ENCODE measurements at places on chromosomes 12 and 14. TPM values are rescaled to one million over a fixed set of nuclear protein-coding genes. Genes with fewer than 3 reads are reported as not detected.
A peak's percentile ranks its signal among the peaks of the same experiment; 100 is the strongest.

The ANKRD33 gene
- 0.11 TPM for polyA plus RNA-seq

The RALGAPA1 gene
- 25.1 TPM for polyA plus RNA-seq

The KICS2 gene
- polyA plus RNA-seq, result 2.6 TPM

The KRT2 gene
- 0.11 TPM for polyA plus RNA-seq

The IFNG-AS1 gene
- 0.45 TPM for polyA plus RNA-seq

The TAS2R9 gene
- polyA plus RNA-seq, result not detected

The TMBIM6 gene
- polyA plus RNA-seq, result 242 TPM

- DNase-seq, result no peak
- no peak overlapping the region for H3K4me3 ChIP-seq
- peaks cover 50% of the 10 kb centered on the region for H3K27me3 ChIP-seq
- peaks cover 10% of the 10 kb centered on the region for H3K4me1 ChIP-seq
- H3K36me3 ChIP-seq, result no peaks in the 10 kb centered on the region
Measured at GRCh38 chr12:51395283-51396230, 4.4 kb upstream of the GALNT6 start.

- peaks cover 38% of the 10 kb centered on the region for H3K27me3 ChIP-seq
- DNase-seq, result no peak
- peaks cover 26% of the 10 kb centered on the region for H3K4me1 ChIP-seq
Measured at GRCh38 chr14:104550861-104551728, 28.5 kb upstream of the C14orf180 start.

DNA sequence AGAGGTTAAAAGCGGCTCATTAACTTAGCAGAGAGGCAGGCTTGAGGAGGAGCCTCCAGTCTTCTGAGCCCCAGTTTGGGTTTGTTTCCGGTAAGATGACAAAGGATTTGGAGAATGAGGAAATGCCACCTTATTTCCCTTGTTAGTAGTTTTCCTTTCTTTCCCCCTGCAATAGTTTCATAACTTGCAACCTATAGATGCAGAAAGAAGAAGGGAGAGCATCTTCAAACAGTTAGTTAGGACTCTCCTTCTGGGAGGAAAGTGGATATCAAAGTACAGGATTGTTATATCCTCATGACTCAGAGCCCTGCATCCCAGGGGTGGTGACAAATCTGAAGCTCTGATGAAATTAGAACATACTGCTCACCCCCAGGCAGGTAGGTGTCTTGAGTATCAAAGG, 180.7 kb upstream of the SLC38A2 start:
- H3K4me3 ChIP-seq, result no peak overlapping the region
- H3K4me1 ChIP-seq, result peaks cover 8% of the 10 kb centered on the region
- no peak overlapping the region for H3K27ac ChIP-seq
- H3K27me3 ChIP-seq, result no peaks in the 10 kb centered on the region
- no peak for DNase-seq

GRCh38 chr14:58774531-58774930, 136.8 kb downstream of the DACT1 start:
- H3K4me3 ChIP-seq, result no peak overlapping the region
- H3K27me3 ChIP-seq, result no peaks in the 10 kb centered on the region
- no peak overlapping the region for H3K27ac ChIP-seq
- no peak for DNase-seq
- peaks cover 19% of the 10 kb centered on the region for H3K4me1 ChIP-seq

DNA sequence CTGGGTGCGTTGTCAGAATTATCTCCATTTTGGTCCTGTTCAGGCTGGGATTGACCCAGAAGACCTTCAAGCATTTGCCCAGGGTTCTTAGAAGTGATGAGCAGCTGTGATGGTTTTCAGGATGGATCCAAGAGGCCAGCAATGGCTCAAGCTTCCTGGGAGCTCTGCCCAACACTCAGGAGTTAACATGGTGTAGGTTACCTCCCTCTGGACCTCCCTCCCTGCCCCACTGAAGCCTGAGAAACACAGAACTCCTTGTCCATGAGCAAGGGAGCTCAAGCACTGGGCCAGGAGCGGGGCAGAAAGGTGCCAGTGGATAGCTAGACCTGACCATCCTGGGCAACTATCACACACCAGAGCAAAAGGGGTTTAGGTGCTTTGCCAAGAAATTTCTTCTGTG, 148.4 kb upstream of the FKBP4 start:
- H3K27ac ChIP-seq, result no peak overlapping the region
- DNase-seq, result no peak
- H3K4me3 ChIP-seq, result no peak overlapping the region
- no peaks in the 10 kb centered on the region for H3K36me3 ChIP-seq

GRCh38 chr14:91830777-91831176, 36.6 kb downstream of the TC2N start:
- peak; percentile 30 for DNase-seq
- H3K27ac ChIP-seq, result no peak overlapping the region
- no peaks in the 10 kb centered on the region for H3K36me3 ChIP-seq
- H3K4me1 ChIP-seq, result no peaks in the 10 kb centered on the region
- peaks cover 5% of the 10 kb centered on the region for H3K27me3 ChIP-seq

- H3K36me3 ChIP-seq, result no peaks in the 10 kb centered on the region
- H3K27me3 ChIP-seq, result no peaks in the 10 kb centered on the region
- H3K27ac ChIP-seq, result no peak overlapping the region
Measured at GRCh38 chr12:26153421-26154154, 28.8 kb upstream of the BHLHE41 start.

- H3K4me3 ChIP-seq, result no peak overlapping the region
- no peaks in the 10 kb centered on the region for H3K4me1 ChIP-seq
- no peaks in the 10 kb centered on the region for H3K27me3 ChIP-seq
- H3K27ac ChIP-seq, result no peak overlapping the region
Measured at GRCh38 chr14:51789596-51789995, 70.8 kb upstream of the GNG2 start.

- H3K27me3 ChIP-seq, result no peaks in the 10 kb centered on the region
- H3K4me1 ChIP-seq, result no peaks in the 10 kb centered on the region
- H3K4me3 ChIP-seq, result no peak overlapping the region
- no peak overlapping the region for H3K27ac ChIP-seq
Measured at GRCh38 chr12:84816916-84817695, 95.5 kb downstream of the SLC6A15 start.

DNA sequence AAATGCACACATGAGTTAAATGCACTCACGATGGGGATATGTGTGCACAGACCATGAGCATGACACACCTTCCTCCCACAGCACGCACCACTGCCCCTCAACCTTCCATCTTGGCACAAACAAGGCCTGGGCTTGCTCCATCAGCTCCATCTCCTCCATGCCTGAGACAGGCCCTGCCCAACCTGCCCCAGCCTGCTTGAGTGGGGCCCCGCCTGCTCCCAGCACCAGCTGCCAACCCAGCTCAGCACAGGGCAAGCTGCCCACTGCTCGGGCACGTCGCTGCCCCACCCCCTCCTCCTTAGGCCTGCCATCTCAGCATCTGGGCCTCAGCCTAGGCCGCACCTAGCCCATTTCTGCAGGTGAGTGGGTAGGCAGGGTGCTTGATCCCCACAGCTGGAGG, 27.6 kb upstream of the KRT78 start:
- H3K4me1 ChIP-seq, result peaks cover 43% of the 10 kb centered on the region
- no peak for DNase-seq
- H3K27me3 ChIP-seq, result peaks cover 15% of the 10 kb centered on the region
- H3K36me3 ChIP-seq, result no peaks in the 10 kb centered on the region
- H3K27ac ChIP-seq, result no peak overlapping the region
- H3K4me3 ChIP-seq, result no peak overlapping the region

DNA sequence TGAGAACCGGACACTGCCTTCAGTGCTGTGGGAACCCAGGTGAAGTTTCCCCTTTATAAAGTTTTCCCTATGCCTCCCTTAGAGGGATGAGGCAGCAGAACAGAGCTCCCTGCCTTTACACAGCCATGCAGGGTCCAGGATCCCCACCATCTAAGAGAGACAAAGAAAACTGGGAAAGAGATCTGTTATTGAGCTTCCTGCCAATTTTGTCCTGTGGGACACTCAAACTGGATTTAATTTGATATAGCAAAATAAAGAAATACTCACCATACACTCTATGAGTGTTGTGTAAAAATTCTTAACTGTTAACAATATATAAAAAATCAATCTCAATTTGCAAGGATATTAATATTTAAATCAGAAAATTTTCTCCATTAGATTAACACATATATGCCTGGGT, 69.9 kb downstream of the DRAM1 start:
- H3K4me1 ChIP-seq, result peaks cover 5% of the 10 kb centered on the region
- no peak overlapping the region for H3K27ac ChIP-seq

- H3K4me3 ChIP-seq, result no peak overlapping the region
- H3K36me3 ChIP-seq, result no peaks in the 10 kb centered on the region
- H3K4me1 ChIP-seq, result peaks cover 8% of the 10 kb centered on the region
- no peak overlapping the region for H3K27ac ChIP-seq
- DNase-seq, result no peak
Measured at GRCh38 chr12:66070378-66071120, 60.0 kb downstream of the LLPH start.
